ENCODE measurements at places on chromosomes 7 and 10.
A peak's percentile ranks its signal among the peaks of the same experiment; 100 is the strongest.

DNA sequence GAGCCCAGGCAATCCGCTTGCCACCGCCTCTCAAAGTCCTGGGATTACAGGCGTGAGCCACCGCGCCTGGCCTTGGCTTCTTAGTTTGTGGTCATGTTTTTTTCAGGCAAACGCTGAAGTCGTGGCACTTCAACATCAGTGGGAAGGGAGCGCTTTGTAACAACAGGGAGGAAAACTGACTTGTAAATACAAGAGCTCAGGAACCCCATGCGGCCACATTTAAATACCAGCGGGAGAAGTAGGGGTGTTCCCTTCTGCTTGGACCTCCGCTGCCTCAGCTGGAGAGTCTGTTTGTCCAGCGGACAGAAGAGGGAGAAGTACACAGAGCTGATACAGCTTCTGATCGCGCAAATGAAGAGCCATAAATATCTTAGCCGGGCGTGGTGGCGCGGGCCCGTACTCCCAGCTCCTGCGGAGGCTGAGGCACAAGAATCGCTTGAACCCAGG is 108.7 kb upstream of the KMT2C start:
- no peak for DNase-seq

DNA sequence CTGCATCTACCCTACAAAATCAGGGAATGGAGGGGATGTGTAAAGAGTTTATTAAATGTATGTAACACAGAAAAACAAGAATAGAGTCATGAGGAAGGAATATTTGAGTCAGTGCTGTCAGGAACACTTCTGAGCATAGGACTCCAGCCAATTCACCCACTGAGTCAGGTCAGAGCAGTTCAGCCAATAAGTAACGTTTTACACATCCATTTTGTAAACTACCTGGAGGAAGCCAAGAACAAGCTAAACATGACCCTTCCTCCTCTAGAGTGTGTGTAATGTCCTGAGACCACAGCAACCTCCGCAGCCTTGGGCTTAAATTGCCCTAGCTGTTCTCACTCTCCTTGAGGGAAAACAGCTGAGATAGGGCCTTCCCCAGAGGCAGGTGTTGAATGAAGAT is 691.5 kb upstream of the LRRN3 start:
- no peak for DNase-seq

DNA sequence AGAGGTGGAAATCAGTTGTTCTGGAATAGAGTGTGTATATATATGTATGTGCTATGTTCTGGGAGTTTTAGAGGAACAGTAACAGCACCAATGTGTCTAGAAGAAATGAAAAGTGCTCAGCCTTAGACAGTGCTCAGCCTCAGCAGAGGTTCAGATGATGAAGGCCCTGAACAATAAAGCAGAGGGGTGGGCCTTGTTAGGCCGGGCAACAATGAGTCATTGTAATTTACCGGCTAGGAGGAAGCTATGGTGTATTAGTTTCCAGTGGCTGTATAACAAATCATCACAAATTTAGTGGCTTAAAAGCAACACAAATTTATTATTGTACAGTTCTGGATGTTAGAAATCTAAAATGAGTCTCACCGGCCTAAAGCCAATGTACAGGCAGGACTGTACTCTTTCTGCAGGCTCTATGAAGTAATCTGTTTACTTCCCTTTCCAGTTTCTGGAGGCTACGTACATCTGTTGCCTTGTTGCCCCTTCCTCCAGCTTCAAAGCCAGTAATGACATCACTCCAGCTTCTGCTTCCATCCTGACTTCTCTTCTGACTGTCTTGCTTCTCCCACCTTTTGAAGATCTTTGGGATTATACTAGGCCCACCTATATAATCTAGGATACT is 84.6 kb downstream of the CH25H start:
- DNase-seq = no peak

- no peak for DNase-seq
Observed at GRCh38 chr7:2566890-2567678, 8.3 kb downstream of the IQCE start.

DNA sequence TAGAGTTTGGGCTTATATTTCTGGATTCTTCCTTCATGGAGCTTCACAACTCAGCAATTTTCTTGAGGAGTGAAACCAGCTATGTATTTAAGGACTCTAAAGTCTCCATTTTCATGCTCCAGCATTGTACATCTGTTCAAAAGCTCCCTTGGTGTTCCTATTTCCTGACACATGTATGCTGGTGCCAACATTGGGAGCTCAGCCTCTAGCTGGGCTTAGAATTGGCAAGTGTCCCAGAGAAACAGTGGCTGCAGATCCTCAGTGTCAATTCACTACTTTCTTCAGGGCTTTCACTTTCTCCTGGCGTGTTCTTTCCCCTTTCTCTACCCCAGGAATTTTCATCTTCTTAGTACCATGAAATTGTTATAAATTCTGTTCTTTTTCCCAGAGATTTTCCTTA is 103.1 kb downstream of the ZNF467 start:
- DNase-seq = peak; percentile 51

GRCh38 chr7:104931181-104931781 is 82.7 kb upstream of the KMT2E start:
- DNase-seq = no peak

DNA sequence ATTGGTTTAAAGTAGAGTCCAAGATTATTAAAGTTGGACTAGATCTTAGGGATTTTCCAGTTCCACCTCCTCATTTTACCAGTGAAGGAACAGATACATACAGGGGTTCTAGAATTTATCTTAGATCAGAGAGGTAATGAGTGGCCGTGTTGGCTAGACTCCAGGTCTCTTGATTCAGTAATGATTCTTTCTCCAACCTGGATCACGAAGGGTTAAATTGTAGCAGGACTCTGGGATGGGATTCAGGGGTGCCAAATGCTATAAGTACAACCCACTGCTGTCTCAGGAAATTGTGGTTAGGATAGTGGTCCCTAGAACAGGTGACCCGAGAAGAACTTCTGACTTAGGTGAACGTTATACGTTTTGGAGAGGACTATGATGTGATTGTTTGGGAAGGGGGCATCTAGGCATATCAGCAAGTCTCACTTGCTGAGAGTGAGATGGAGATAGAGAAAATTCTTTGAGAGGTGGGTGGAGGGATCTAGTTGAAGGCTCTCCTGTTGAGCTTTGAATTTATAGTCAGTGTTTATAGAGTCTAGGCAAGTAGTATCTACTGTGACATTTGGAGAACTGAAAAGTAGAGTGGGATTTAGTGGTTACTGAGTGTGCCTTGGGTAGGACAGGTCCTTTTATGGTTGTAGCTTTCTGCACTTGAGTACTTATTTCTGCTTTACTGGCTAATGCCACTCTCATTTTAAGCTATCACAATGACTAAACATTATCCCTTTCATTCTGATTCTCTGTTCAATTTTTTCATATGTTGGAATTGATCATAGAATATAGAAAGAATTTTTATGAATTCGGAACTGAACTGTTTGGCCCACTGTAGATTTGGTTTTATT is 58.3 kb downstream of the ST7 start:
- no peak for DNase-seq

- DNase-seq = no peak
Observed at GRCh38 chr10:124830445-124830844, 28.8 kb downstream of the ABRAXAS2 start.

DNA sequence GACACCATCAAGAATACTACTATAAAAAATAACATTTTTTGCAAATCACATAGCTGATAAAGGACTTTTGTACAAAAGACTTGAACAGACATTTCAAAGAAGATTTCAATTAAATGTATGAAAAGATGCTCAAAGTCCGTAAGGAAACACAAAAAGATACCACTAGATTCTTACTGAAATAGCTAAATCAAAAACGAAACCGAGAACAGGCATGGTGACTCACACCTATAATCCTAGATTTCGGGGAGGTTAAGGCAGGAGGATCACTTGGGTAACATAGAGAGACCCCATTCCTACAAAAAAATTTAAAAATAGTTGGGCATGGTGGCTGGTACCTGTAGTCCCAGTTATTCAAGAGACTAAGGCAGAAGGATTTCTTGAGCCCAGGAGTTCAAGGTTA is 520.2 kb upstream of the GRM3 start:
- DNase-seq = no peak

DNA sequence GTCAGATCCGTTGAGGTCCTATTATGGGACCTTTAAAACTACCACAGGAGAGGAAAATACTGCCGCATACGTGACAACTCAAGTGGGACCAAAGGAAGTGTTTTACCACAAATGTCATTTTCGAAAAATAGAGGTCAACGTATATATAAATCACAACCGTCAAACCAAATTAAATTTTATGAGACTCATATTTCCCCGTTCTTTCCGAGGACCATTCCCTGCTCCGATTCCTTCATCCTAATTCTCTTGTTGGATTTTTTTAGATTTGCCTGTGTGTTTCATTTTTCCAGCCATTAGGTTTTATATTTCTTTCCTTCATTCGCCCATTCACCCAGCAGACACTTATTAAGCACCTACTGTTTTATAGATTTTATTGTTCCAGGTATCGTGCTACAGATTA is 583.9 kb upstream of the FOXK1 start:
- no peak for DNase-seq

DNA sequence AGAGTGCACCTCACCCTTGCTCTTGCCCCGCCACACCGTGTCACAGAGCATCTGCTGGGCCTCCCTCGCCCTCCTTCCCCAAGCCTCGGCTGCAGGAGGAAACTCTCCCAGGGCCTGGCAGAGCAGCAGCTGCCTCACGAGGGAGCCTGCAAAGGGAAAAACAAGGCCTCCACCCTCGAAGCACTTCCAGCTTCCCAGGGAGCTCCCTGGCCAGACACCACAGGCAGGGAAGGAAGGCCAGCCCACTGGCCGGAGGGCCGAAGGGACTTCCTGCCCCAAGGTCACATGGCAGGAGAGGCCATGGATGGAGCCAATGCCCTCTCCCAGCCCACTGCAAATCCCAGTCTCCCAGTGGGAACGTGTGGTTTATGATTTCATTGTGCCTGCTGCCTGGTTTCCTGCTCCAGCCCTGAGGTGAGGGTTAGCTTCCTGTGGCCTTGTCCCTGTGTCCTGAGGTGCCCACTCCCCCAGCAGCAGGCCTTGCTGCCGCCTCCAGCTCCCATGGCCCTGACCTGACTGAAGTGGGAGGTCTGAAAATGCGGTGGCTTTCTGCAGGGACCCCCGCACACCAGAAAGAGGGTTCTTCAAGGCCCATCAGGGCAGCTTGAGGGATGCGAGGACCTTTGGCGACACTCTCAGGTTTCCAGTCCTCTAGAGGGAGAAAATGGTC is 100.5 kb upstream of the PPIF start:
- peak; percentile 28 for DNase-seq

DNA sequence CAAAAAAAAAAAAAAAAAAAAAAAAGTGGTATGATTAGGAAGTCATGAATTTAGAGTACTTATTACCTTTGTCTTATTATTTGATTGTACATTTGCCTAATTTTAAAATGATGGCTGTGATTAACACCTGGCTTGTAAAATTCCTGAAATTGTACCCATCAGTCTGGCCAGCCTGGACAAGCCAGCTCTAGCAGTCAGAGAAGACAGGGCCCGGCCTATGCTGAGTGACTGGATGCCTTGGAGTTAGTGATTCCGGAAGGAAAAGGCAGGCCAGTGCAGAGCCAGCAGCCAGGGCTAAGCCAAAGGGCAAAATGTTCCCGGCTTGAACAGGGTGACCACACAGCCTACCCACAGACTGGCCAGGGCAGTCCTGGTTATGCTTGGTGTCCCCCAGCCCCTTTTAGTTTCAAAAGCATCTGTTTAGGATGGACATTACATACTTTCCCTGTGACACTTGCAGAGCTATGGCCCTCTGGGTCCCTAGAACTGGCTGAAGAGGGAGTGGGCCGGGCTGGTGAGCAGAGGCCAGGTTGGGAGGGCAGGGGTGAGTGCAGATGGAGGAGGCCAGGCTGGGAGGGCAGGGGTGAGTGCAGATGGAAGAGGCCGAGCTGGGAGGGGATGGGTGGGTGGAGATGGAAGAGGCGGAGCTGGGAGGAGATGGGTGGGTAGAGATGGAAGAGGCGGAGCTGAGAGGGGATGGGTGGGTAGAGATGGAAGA is 61.7 kb downstream of the PROSER2 start:
- no peak for DNase-seq

GRCh38 chr10:76071653-76072365 is 640.4 kb downstream of the LRMDA start:
- peak; percentile 6 for DNase-seq

DNA sequence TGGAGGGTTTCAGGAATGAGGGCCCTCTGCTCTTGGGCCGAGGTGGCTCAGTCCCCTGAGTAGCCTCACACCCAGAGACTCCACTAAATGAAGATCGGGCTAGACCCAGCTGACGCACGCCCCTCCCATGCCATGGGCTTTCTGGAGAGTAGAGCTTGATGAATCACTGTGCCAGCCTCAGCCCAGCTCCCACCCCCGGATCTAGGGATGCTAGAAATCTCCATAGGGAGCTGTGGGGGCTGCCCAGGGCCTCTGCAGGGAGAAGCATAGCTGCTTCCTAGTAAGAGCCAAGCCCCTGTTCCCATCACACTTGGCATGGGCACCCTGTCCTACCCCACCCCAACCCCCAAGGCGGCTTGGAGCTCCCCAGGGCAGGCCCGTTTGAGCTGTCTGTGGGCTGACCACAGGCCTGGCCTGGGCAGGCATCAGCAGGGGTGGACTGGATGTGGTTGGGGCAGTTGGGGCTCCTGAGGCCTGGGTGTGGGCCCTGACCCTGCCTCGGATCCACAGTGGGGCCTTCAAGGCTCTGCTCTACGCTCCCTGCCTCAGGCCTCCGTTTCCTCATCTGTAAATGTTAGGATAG is 121.2 kb downstream of the ZMIZ1 start:
- peak; percentile 63 for DNase-seq

GRCh38 chr10:35058134-35058533 is 32.0 kb downstream of the CUL2 start:
- peak; percentile 92 for DNase-seq

DNA sequence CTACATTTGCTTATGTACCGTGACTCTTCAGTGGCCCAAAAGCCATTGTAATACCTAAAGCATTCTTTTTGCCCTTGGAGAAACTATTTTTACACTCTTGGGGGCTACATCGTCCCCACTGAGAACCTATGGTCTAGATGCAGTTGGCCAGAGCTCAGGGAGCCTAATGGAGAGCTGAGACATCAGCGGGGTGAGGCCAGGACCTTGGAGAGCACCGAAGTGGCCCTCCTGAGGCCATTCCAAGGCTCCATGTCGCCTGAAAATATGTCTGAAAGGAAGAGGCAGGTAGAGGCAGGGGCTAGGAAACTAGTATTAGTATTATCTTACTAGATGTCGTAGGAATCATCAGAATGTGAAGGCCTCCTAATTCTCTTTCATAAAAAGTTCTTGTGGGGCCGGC is 4.9 kb downstream of the PKD2L1 start:
- DNase-seq = no peak

- peak; percentile 10 for DNase-seq
Observed at GRCh38 chr10:47031211-47031900, 120.1 kb downstream of the PTPN20 start.

GRCh38 chr7:94382132-94382531 is 12.6 kb upstream of the COL1A2 start:
- DNase-seq = peak; percentile 73

All from EL (cell line).